ENCODE measurements at places on chromosomes 3 and 15.

DNA sequence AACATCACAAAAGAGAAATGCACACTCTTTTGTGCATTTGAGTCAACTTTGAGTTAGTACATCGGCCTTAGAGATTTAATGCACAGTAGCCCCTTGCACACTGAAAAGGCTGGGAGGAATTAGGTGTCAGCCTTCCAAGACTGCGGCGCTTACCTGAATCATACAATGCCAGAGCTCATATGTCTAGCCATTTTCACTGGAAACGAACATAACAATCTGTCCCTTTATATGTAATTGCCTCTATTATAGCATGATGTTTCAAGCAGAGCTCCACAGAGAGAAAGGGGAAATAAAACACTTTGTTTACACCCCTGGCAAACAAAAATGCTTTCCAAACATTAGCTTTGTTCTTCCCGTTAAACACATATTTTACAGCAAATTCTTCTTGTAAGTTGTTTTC is 315.7 kb upstream of the SLCO3A1 start:
- DNase-seq = no peak

DNA sequence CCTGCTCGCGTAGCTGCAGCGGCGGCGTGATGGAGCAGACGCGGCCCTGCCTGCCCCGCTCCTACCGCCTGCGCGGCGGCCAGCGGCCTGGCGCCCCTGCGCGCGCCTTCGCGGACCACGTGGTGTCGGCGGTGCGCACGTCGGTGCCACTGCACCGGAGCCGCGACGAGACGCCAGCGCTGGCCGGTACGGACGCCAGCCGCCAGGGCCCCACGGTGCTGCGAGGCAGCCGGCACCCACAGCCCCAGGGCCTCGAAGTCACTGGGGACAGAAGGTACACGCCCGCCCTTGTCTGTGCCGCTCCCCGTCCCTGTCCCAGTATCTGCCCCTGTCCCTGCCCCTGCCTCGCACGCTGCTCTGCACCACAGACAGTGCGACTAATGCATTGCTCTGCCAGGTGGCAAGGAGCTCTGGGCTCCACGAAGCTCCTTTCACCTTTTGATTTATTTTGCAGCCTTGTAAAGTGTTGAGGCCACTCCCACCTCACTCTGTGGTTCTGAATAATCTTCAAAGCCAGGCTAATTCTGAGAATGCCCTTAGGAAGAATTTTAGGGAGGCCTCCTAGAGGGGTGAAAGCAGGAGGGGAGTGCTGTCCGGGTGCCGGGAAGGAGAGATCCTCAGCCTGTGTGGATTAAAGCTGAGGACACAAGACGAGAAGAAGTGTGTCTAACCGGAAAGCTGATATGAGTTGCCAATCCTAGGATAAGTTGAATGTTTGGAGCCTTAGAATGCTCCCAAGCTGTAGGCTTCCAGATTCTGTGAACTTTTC is 100.0 kb downstream of the THSD4 start:
- no peak for DNase-seq

DNA sequence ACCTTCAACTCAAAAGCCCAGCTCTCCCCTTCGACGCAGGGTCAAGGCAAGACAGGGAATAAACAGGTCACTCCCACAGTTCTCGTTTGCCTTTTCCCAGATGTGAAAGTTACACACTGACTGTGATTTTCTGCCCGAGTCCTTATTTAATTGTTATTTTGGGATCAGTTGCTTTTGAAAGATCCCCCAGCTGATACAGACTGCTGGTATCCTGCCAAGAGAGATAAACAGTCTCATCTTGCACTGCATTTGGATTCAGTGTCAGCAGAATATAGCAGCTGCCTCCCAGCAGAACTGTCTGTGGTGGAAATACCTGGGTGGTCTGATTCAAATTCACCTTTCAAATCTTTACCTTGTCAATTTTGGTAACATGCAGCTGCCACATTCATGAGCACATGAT is 56.0 kb upstream of the FAM3D start:
- DNase-seq = peak; percentile 35

DNA sequence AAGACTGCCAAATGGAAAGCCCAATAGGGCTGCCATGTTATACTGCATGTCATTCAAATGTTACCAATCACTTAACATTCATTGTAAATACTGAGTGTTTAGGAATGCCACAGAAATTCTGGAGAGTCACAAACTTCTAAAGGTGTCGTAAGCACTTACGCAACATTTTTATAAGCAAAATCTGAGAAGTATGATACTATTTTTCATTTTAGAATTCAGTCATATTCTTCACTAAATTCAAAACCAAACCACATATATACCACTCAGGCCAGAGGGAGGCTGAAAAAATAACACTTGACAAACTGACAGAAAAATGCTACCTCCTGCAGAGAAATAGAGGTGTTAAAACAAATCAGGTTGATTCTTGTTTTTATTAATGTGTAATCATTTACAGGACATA is 89.8 kb downstream of the THBS1 start:
- no peak for DNase-seq

GRCh38 chr15:91517491-91518200 is 335.9 kb upstream of the SLCO3A1 start:
- no peak for DNase-seq

DNA sequence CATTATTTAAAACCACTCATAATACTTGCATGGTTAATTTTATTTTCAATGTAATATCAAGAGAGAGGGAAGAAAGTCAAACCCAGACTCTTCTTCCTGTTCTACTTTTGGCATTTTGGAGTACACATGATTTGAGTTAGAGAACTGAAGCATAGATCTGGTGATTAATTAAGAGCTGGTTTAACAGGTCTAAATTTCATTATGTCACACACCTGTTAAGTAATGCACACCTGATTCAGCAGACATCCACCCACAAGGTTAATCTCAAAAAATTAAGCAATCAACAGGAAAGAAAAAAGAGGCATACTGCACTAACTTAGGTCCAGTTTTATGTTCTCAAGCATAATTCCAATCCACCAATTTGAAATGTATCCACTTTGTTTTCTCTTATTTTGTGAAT is 101.1 kb upstream of the ICE2 start:
- no peak for DNase-seq

DNA sequence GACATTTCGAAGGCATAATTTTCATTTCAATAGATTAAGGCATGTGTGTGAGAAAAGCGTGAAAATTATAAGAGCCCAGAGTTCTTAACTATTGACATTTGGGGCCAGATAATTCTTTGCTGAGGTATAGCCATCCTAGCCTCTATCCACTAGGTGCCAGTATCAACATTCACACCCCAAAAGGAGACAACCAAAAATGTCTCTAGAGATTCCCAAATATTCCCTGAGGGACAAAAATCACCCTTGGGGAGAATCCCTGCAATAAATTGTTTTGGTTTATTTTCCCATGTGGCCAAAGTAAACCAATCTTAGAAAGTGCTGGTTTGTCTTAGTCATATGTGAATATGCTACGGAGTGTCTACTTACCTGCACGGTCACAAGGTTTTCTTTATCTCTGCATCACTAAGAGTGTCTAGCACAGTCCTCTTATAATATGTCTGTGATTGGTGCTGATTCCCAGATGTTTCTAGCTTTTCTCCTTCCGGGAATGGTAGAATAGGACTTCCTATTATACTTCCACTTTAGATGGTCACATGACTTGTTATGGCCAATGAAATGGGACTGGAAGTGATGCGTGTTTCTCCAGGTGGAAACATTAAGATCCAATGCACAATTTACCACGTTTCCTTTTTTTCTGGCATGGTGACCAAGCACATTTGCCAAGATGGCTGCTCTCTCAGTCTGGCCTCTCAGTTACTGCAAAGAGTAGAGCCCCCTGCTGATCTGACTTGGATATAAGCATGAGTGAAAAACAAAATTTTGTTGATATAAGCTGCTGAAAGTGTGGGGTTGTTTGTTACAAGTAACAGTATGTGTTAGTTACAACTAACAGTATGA is 8.0 kb upstream of the KBTBD8 start:
- no peak for DNase-seq

DNA sequence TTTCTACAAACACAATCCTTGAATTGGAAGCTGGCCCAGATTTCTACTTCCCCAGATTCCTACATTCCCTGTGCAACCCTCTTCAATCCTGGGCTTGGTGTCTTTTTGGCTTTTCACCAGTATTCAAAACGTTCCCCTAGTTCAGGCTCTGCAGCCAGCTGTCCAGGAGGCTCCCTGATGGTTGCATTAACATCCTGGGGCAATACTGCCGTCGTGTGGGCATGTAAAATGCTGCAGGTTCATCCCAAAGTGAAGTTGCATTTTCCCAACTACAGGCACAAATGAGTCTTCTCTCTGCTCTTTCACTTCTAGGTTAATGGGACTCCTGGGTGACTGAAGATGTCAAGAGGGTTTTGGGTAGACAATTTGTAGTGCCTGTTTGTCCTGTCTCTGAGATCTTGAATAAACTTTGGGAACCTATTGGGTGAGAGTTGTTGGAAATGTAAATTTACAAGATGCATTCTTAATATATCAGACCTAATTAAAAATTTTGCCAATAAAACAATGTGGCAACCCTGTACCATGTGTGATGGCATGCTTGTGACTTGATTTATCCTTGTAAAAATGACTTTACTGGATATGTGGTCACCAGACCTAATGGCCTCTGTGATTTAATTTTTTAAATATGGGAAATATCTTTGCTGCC is 28.6 kb downstream of the SOX14 start:
- peak; percentile 11 for DNase-seq

- DNase-seq = no peak
Measured at GRCh38 chr3:24190256-24190655, 245.2 kb downstream of the NR1D2 start.

GRCh38 chr15:69405110-69405509 is 9.0 kb upstream of the KIF23 start:
- no peak for DNase-seq

DNA sequence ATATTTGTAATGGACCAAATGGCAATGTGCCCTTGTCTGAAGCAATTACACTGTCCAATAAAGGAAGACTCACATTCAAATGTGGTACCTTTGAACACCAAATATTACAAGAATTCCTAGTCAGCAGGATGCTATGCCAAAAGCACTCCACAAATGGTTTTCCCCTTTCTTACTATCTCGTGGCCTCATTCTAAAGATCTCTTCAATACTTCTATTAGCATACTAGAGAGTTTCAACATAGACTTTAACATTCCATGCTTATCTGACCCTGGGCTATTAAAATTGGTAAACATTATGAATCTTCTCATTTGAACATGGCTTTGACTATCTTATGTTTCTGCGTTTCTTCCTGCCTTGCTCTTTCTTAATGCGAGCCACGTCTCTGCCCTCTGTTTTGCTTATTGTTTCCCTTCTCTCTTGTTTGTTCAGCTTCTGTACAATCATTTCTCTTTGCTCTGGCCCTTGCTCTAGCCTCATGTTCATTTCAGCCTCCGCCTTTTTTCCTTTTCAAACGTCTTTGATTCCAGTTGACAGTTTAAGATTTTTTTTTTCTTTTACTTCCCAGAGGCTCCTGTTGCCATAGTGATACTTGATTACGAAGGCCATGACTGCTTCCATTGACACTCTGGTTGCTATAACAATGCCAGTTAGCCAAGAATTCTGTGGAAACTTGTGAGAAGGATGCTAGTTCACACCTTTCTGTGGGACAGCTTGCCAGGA is 49.5 kb upstream of the SLC9A9 start:
- no peak for DNase-seq

GRCh38 chr3:131047582-131047981 is 20.9 kb downstream of the NEK11 start:
- DNase-seq = no peak

- DNase-seq = no peak
Measured at GRCh38 chr3:118805007-118805406, 229.6 kb downstream of the IGSF11 start.

- no peak for DNase-seq
Measured at GRCh38 chr15:71601038-71601834, 209.1 kb upstream of the NR2E3 start.

DNA sequence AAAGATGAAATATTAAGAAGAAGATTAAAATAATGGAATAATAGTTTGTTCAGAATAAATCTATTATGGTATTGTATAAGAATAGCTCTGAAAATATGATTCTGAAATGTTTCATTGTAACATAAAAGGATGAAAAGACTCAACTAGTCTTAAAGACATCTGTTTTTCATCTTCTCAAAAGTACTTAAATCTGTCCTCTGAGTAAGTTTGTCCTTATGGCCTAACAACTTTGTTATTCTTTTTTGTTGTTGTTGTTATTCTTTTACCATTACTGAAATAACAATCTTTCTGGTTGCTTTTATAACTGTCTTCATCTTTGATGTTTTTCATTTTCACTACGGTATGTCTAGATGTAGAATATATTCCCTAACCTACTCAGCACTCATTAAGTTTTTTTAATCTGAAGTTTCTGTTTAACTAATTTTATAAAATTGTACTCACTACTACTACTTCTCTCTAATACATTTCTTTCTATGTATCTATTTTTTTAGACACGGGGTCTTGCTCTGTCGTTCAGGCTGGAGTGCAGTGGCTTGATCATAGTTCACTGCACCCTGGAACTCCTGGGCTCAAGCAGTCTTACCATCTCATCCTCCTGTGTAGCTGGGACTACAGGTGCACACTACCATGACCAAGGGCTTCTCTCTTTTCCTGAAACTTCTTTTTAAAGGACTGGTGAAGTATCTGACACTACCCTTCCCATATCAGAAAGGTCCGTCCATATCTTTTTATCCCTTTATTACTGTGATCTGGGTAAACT is 240.7 kb downstream of the PCCB start:
- no peak for DNase-seq

DNA sequence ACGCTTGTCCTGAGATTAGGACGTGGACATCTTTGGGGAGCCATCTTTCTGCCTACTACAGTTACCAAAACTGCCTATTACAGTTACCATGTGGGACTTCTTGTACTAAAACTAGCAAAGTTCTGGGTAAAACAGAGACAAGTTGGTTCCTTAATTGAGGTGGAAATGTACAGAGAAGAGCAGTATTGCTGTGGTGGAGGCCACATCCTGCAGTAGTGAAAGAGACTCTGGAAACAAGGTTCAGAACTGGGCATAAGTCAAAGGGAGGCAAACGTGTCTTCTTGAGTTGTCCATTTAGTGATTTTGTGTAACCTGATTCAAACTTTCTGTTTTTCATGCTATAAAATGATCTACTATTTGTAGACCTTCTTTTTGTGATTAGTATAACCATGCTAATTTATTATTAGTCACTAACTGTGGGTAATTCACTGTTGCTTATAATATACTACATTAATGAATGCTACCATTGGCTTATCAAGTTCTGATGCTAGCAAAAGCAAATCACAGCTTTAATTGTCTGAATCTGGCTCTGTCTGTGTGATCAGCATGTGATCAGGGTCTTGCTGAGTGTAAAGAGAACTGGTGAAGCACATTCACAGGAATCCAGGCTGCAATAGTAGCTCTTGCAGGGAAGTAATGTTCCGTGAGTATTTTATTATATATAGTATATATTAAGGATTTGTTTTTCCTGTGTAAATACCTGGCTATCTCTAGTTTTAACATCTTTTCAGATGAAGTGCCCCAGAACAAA is 207.9 kb upstream of the GAP43 start:
- DNase-seq = no peak

Data from NCI-H1417 (cell line).